ENCODE measurements at places on chromosomes 1 and 21.

- DNase-seq: no peak
Measured at GRCh38 chr1:13679651-13680050, 20.3 kb upstream of the PRDM2 start.

- DNase-seq: no peak
Measured at GRCh38 chr1:116721039-116721405, 33.2 kb upstream of the CD2 start.

DNA sequence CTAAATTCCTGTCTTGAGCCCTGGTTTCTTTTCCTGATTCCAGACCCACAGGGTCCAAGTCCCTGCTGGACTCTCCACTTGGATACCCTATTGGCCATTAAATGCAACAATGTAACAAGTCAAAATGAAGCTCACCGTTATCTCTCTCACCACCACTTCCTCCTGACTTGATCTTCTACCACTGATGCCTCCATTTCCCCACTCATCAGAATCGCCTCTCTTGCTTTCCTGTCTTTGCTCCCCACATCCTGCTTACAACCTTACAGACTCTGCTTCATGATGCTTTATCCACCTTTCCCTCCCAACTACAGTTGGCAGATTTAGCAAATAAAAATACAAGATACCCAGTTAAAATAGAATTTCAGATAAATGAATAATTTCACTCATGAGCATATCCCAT is 343.8 kb downstream of the KCNH1 start:
- no peak for DNase-seq

GRCh38 chr1:29548091-29548490 is 311.8 kb downstream of the PTPRU start:
- DNase-seq: no peak

DNA sequence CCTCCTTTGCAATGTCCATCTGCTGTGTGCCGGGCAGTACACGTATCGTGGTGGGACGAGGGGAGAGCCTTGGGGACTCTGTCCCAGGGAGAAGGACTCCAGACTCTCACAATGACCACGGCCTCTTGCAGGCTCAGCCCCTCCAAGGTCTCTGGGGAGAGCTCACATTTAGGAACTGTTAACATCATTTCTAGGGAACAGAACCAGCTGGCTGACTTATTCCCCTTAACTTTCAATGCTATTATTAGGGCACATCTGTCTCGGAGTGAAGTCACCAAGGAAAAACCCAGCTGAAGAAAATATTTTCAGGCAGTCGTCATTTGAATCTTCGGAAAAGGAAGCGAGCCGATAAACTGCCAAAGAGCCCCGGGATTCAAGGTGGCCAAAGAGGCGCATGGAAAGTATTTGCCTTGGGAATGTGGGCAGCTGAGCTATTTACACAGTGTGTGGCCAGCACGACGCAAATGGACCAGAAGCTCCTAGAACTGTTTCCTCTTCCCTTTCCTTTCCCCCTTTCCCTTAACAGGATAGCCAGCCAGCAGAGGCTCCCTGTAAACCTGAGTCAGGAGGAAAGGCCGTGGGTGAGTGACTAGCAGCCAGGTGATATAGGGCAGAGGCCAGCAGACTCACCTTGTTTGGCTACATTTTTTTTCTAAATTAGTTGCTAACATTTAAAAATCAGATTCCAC is 74.5 kb downstream of the ITPKB start:
- DNase-seq: no peak

DNA sequence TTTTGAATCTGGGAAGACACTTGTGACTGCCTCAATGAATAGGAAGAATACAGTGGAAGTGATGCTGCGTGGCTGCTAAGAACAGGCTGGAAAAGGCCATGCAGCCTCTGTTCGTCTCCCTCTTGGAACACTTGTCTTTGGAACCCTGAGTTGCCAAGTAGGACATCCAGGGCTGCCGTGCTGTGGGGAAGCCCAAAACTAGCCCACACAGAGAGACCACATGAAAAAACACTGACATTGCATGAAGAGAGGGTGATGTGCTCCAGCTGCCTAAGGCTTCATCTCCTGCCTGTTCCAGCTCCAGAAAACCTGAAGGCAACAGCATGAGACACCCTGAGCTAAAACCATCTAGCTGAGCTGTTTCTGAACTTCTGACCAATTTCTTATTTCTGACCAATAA is 61.1 kb upstream of the GNG4 start:
- DNase-seq: no peak

DNA sequence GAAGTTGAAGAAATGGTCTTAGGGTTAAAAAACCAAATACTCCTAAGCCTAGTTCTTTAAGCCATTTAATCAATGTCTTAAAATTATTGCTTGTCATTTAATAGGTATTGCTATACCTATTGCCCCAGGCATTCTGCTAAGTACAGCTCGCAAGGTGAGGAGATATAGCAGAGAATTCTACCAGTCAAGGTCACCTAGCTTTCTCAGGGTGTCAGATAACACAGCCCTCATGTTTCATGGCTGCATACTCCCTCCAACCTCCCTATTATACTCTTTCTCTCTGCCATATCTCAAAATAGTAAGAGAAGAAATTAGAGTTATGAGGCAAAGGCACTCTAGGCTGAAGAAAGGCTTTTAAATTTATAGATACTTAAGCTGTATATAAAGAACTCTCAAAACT is 68.4 kb upstream of the GPR88 start:
- no peak for DNase-seq

- no peak for DNase-seq
Measured at GRCh38 chr1:243842978-243843511, 7.0 kb downstream of the AKT3 start.

- DNase-seq: no peak
Measured at GRCh38 chr1:240813720-240814119, 201.8 kb upstream of the GREM2 start.

GRCh38 chr1:231196728-231197127 is 34.9 kb downstream of the TRIM67 start:
- DNase-seq: no peak

GRCh38 chr1:14259191-14259757 is 339.2 kb upstream of the KAZN start:
- no peak for DNase-seq

- DNase-seq: no peak
Measured at GRCh38 chr21:28110716-28111115, 882.0 kb downstream of the LTN1 start.

DNA sequence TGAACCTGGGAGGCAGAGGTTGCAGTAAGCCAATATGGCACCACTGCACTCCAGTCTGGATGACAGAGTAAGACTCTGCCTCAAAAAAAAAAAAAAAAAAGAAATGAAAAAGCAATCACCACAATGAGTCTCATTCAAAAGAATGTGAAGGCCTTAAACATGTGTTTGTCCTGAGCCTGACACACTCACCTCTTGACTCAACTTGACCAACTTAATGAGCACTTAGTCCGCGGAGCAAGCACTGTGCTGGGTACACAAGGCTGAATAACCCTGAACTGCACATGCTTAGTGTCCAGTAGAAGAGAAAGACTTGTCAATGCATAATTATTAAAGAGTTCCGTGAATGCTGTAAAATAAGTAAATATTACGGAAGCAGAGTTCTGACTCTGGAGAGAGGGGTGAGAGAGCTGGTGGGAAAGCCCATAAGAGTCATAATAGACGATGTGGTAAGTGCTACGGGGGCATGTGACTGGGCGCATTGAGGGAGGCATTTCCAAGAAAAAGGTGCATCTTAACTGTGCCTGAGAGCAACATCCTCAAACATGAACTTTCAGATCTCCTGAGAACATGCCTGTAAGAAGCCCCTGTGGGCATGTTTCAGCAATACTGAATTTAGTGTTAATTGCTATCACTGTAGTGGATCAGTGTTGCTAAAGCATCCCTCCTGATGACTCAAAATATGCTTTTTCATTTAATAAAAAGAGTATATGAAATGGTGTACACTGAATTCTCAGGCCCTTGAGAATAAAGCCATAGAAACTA is 27.2 kb downstream of the MCOLN2 start:
- no peak for DNase-seq

DNA sequence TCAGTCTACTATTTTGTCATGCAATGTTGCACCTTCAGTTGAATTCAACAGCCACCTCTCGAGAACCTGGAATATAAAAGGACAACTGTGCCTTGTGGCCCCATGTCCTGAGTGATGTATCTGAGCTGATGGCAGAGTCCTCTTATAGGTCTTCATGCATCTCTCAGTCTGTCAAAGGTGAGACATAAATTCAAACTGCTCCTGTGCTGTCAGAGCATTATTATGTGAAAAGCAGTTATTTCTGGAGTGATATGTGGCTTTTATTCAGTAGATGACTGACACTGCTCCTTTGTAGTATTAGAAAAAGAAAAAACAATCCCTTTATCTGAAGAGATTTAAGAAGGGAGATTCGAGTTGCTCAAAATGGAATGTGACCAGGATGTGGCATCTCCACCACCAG is 8.4 kb downstream of the S100A10 start:
- no peak for DNase-seq

GRCh38 chr1:103110701-103111100 is 2.4 kb upstream of the COL11A1 start:
- no peak for DNase-seq

DNA sequence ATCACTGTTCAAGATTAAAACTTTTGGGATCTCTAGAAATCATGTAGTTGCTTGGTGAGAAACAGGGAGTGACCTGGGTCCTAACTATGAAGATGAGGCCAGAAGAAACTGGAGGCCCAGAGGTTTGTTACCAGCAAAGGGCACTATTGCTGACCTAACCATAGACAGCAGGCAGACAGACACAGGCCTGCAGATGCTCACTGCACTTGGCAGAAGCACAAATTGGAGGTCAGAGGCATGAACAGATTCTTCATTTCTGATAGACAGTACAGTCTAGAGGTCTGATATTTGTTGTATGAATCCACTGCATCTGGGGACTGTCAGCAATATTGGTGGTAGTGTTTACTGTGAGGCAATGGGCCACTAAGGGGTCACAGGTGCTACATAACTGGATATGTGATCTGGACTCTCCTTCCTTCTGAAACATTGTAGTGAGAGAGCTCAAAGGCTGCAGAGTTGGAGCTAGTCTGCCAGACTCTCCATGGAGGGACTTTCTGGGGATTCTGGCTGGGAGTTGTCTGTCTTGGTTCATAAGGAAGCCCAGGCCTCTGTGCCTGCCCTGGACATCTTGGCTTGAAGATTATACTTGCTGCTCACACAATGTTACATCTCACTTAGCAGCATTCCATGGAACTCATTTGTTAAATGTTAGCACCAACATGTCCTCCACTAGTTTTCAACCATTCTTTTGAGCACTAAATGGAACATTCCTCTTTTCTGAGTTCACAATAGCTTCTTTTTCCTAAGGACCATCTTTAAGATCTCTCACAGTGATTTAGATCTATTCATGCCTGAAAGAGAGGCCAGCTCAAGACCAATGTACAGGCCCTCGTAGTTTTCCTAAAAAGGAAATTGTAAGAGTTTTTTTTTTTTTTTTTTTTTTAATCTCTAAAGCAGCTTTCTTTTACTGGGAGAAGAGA is 26.9 kb upstream of the CCN1 start:
- DNase-seq: no peak

DNA sequence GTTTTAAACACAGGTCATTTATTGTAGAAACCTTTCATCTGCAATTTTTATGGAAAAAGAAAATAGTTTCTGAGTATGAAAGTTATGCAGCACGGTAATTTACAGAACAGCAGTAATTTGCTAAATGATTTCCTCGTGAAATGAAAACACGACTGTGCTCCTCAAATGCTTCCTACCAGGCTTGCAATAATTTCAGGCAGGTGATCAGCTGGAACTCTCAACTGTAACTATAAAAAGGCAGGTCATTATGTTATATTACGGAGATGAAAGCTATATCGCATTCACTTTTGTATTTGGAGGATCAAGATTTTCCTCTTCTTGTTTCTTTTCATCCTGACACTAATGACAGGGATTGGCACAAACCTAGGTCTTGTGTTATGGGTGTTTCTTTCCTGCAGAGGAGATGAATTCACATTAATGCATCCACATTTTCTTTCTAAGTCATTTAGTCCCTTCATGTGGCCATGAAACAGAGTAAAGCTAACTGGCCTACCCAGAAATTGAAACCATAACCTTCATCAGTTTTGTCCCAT is 57.4 kb downstream of the SAMSN1 start:
- no peak for DNase-seq

DNA sequence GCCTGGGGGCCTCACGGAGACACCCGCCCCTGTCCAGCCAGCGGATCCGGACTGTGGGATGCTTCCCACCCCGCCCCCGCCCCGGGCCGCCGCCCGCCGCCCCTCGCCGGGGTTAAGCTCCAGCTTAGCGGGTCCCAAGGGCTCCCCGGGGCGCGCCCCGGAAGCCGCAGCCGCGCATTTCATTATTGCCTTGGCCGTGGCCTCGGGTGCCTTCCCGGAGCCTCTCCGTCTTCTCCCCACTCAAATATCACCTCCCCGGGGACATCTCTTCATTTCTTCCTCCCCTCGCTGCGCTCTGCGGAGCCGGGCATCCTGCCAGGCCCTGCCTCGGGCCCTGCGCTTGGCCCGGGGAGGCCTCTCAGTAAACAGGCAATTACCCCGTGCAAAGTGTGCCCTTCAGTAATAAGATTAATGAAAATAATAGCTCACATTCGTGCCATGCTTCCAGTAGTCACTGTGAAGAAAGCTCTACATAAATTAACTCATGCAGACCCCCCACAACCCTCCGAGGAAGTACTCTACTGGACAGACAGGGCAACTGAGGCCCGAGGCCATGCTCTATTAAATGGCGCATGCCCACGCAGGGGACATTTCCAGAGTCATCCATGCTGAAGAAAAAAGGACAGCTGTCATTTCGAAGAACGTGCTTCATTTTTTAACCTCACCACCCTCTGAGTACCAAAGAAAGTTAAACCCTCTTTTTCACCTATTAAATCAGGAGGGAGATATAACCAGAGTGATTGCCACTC is 49.9 kb upstream of the LAPTM5 start:
- no peak for DNase-seq

DNA sequence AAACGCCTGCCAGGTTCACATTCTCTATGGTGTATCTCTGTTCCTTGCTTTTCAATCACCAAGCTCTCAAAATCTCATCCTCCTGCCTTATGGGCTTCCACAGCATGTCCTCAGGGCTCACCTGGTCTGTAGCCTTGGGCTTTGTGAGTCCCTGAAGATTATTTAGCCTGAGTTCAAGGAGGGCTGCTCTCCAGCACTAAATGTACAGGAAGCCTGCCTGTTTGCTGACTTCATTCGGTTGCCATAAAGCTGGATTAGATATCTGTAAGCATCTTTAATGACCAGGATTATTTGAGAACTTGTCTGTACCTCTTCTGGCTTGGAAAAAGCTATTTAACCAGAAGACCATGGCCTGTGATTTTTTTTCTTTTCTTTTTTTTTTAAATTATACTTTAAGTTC is 6.9 kb upstream of the REG4 start:
- no peak for DNase-seq
